GM12891 (cell line): ENCODE measurements at places on chromosomes 11 and 22.

DNA sequence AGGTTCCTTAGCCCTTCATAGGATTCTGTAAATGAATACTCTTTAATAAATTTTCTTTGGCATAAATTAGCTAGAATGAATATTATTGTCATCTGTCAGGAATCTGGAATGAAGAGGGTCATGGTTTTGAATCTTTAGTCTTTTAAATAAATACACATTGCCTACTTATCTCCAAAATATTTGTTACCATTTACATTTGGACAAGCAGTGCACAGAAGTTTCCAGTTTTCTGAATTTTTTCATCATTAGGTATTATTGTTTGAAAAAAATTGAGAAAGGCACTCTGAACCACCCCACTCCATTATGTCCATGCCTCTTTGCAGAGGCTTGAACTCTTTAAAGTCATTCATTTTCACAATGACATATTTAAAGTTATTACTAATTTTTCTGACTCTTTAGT is 549.0 kb upstream of the LUZP2 start:
- DNase-seq, result no peak

- no peak for DNase-seq
Observed at GRCh38 chr11:95943546-95943945, 19.6 kb upstream of the MTMR2 start.

GRCh38 chr11:10072142-10072541 is 221.9 kb downstream of the SBF2 start:
- DNase-seq, result no peak

DNA sequence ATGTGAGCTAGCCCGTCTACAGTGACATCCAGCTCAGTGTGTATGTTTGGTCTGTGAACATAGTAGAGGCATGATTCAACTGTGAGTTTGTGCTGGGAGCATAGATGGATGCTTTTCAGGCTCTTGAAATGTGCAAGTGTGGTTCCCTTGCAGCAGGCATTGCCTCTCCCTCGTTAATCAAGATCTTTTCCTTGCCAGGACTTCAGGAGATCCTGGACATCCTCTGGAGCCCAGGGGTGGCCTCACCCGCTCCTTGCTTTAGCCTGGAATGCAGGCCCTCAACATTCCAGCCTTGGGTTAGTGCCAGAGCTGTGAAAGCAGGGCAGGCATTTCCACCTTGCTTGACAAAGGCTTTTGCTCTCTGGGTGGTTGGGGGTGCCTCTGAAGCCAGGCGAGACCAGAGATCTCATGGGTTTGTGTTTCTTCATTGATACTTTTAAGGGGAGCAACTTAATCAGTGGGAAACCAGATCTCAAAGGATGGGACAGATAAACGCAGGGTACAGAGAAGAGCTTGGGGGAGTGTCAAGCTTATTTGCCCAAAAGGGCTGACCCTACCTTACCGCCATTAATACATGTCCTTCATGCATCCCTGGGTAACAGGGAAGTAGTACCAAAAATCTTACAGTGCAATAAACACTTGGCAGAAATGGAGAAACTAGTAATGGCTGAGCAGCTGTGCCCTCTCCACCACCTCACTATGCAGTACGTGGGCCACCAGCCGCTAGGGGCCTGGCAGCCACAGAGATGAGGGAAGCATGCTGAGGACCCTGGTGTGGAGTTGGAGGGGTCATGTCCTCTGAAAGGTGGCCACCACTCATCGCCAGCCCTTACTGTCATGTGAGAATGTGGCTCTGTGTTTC is 72.1 kb downstream of the PTPRJ start:
- no peak for DNase-seq

GRCh38 chr22:20919718-20920117 is 2.5 kb downstream of the CRKL start:
- no peak for DNase-seq

DNA sequence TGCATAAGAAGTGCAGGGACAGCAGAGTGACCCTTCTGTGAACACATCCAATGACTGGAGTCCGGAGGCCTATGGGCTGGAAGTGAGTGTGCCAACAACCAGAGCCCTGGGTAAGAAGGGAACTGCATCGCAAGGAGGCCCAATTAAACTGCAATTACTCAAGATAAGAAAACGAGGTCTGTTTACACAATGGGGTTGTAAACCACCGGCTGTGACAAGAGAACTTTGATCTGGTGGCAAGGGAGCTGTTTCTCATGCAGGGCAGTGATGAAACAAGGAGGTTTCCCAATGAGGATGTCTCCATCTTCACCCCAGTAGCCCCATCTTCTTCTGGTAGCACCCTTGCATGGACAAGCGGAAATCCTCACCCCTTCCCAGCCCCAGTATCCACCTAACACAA is 21.5 kb downstream of the ETS1 start:
- DNase-seq, result no peak

DNA sequence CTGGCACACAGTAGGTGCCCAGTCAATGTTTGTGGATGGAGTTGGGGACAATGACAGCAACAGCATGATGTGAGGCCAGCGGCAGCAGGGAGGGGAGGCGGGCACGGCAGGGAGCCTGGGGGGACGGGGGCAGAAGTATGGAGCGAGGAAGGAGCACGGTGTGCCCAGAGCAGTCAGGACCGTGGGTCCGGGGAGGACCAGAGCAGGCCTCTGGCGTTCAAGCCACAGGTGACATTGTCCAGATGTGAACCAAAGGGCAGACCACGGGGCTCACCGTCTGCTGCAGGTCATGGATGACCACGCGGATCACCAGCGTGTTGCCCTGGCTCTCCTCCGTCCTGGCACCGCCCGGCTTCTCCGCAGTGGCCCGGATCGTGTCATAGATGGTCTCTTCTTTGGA is 105.5 kb downstream of the SHANK2 start:
- no peak for DNase-seq

DNA sequence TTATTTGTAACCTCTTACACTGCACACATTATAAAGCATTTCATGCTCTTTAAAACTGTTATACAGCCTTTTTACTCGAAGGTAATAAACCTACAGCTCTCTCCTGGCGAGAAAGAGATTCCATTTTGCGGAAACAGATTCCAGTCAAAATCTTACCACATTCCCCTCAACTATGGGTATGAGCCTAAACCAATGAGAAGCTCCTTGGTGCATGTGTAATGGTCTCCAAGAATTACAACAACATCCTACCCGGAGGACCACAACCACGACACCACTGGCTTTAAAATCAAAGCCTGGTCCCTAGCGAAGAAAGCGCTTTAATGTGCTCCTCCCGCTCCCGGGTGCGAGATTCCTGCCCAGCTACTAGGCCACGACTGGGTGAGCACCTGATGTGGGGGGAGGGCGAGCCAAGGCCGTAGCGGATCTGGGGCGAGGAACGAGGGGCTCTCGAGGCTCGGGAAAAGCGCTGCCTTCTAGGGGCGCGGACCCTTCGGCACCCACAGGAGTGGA is 821 bp downstream of the CELF1 start:
- DNase-seq, result no peak

DNA sequence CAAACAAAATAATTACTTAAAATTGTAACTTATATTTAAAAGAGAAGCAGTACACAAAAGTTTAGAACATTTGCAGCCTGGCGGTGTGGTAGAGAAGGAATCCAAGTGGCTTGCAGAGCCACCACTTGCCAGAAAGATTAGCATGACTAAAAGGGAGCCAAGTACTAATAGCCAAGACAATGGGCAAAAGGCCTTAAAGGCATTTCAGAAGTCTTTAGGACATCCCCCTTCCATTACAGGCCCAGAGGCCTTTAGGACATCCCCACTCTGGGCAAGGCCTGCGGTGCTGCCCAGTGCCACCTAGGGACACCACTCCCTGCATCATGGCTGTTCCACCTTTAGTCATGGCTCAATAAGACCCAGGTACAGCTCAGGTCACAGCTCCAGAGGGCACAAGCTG is 32.4 kb downstream of the TMEM225 start:
- no peak for DNase-seq

GRCh38 chr22:27487600-27488452 is 313.7 kb downstream of the MN1 start:
- DNase-seq, result no peak

GRCh38 chr11:34351687-34352469 is 5.9 kb downstream of the ABTB2 start:
- DNase-seq, result peak; percentile 30

GRCh38 chr22:50343541-50343935 is 411 bp downstream of the PPP6R2 start:
- DNase-seq, result no peak

DNA sequence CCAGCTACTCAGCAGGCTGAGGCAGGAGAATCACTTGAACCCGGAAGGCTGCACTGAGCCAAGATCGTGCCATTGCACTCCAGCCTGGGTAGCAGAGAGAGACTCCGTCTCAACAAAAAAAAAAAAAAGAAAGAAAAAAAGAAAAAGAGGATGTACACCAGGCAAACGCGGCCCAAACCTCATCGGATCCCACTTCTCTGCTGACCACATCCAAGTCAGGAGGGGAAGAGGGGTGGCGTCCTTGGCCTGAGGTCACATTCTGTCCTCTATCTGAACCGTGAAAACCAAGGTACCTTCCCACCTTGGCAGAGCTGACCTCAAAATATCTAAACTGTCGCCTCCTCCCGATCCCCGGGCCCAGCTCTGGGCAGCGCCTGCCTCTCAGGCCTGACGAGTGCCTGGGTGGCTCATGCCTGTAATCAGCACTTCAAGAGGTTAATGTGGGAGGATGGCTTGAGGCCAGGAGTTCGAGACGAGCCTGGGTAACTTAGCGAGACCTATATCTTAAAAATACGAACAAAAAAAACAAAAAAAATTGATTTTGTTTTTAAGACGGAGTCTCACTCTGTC is 25.1 kb downstream of the RGL4 start:
- no peak for DNase-seq

DNA sequence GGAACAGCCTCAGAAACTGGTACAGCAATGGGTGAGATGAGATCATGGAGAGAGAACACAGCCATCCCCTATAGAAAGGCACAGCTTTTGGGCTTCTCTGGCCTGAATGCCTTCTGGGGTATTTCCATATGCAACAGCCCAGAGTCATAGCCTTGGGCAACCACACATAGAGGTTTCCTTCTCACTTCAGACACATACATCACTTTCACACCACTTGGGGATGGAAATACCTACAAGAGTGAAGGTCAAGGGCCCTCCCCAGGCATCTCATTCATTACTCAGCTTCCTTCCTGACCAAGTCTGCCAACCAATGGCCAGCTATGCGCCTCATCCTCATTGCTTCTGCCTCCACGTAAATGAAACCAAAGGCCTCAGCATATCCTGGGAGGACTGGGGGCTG is 17.7 kb upstream of the OLFML1 start:
- DNase-seq, result no peak

DNA sequence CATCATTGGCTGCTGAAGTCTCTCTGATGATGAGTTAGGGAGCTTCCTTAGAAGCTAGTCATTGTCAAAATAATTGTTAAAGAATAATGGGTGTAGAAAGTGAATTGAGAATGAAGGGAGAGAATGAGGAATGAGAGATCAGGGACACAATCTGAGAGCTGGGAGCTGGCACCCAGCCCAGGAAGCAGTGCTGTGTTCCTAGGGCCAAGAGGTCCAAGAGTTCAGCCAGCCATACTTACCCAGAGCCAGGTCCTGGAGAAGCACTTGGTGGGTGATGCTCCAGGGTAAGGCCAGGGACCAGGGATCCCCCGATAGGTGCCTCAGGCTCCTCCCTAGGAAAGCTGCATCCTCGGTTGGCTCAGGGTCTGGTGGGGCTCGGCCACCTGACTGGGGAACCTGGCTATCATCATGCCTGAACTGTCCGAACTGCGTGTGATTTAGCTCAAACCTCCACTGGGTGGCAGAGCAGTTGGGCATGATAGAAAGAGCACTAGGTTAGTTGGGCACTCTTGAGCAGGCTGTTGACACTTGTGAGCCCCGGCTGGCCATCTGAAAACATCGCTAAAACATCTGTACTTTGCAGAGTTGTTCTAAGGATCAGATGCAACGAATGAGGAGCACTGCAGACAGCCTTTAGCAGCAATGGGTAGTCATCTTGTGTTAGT is 123.9 kb upstream of the NCAM1 start:
- no peak for DNase-seq

GRCh38 chr22:32674925-32675825 is 126.3 kb upstream of the TIMP3 start:
- no peak for DNase-seq

DNA sequence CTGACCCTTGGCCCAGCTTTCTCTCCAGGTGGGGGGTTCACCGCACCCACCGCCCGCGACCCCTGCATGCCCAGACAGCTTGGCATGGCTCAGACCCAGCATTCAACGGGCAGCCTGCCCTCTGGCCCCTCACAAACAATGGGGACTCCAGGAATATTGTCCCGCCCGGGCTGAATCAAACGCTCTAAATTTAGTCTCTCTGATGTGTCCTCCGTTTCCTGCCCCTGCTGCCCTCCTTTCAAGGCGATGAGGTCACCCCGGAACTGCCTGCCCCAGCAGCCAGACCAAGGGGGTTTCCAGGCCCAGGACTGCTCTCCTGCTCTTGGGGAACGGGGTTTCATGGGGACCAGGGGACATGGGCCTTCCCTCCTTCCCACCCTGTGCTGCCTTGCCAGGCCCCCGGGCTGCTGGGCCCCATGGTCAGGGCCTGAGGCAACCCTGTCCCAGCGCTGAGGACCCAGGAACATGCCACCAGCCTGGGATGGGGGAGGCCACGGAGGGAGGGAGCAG is 10.1 kb upstream of the PDGFB start:
- peak; percentile 83 for DNase-seq

DNA sequence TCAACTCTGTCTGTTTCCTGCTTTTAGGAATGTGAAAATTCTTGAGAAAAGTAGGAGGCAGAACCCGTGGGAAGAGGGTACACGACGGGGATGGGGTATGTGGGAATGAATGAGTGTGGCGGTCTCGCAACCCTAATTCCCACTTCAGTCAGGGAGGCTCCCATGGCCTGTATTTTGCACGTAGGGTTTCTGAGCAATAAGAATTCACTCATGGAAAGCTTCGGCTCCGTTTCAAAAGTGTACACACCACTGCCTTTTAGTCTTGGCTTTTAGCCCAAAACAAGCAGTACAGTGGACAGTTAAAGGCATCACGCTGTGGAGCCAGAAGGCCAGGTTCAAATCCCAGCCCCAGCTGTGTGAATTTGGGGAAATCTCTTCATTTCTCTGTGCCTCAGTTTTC is 116.7 kb downstream of the MN1 start:
- no peak for DNase-seq
